ENCODE measurements at places on chromosomes 3 and 15.

- no peak for DNase-seq
These were observed 13.0 kb downstream of the IRAK2 start for GRCh38 chr3:10177737-10178136.

DNA sequence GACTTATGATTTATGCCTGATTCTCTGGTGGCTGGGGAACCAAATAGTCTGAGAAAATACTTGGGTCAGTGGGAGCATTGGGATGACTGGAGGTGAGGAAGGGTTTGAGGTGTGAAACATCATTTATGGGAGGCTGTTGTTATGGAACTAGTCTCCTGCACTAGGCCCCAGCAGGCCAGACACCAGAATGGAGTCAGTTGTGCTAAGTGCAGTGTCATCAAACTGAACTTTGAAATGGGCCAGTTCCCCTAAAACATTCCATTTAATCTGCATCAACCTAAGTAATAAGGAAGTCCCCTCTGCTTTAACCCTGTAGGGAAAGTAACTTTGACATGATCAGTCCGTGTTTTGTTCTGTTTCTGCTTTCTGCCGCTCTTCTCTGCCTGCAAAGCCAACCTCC lies 44.9 kb upstream of the KLHL25 start:
- no peak for DNase-seq

GRCh38 chr3:9682096-9682495 lies 21.5 kb upstream of the CPNE9 start:
- no peak for DNase-seq

DNA sequence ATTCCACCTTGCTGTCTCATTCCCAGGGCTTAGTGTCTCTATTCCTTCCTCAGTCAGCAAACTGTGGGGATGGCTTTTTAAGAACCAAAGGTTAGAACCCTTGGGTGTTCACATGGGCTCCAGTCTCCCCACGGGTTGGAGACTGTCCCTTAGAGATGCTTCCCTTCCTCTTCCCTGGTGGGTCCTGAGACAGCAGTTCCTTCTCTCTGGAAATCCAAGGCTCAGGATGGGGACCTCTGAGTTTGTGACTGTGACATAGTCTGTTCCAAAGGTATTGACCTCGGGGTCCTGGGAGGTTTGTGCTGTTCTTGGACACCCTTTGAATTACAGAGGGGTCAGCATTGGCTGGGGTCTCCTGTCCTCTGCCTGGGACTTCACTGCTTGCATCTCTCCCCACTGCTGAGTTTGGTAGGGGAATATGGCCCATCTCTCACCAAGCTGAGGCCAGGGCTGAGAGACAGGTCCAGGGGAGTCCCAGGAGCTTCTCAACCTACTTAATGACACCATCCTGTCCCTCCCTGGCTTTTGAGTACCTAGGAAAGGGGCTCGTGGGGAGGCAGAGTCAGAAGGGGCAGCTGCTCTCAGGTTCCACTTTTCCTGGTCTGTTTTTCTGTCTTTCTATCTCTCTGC lies 1.5 kb downstream of the GRM2 start:
- no peak for DNase-seq

GRCh38 chr3:174202561-174202960 lies 656.6 kb upstream of the NAALADL2 start:
- no peak for DNase-seq

- no peak for DNase-seq
These were observed 15.4 kb upstream of the CX3CR1 start for GRCh38 chr3:39295184-39295775.

DNA sequence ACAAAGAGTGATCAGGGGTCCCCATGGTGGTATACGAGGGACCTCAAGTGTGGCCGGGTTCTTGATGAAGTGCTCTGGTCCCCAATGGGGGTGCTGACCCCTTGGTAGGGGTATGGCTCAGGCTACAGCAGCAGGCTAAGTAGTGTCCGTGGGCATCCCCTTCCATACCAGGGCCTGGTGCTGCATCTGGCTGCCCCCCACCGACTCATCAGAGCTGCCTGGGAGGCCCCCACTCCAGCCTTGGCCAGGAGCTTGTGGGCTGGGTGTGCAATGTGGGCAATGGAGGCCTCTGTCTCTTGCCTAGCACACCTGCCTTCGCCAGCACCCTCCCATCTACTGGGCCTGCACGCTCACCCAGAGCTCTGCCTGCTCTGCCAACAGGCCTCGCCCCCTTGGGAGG lies 59.0 kb upstream of the SEC13 start:
- DNase-seq = no peak

GRCh38 chr3:196867155-196867506 lies 589 bp upstream of the SENP5 start:
- no peak for DNase-seq

- peak; percentile 31 for DNase-seq
These were observed 46.9 kb upstream of the NEDD4 start for GRCh38 chr15:56040081-56041035.

GRCh38 chr3:143595456-143596077 lies 252.7 kb downstream of the SLC9A9 start:
- no peak for DNase-seq

GRCh38 chr3:7393944-7394605 lies 533.2 kb downstream of the GRM7 start:
- no peak for DNase-seq

- no peak for DNase-seq
These were observed 46.0 kb downstream of the MGLL start for GRCh38 chr3:127776347-127776746.

- DNase-seq = no peak
These were observed 74.8 kb upstream of the NTRK3 start for GRCh38 chr15:88331291-88331690.

DNA sequence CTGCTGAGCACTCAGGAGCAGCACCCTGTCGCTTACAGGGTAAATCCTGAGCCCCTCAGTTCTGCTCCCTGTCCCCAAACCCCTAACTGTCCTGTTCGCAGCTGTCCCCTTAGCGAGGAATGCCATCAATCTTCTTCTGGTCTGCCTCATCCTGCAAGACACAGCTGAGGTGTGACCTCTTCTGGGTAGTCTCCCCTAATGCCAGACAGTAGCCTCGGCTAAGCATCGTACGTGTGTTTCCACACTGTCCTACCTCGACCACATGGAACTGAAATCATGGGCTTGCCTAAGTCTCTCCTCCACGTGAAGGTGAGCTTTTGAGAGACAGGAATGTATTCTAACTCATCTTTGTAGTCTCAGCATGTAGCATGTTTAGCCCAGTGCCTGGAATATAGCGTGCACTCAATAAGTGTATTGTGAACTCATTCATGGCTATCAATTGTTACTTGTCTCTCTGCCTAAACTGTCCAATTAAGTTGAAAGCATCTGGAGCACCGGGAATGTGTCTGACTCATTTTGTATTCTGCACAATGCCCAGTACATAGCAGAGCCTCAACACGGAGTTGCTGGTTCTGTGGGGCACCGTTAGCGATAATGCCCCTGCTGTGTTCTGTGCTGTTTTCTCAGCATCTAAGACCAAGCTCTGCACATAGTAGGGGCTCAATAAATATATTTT lies 90.2 kb downstream of the HES1 start:
- DNase-seq = no peak

DNA sequence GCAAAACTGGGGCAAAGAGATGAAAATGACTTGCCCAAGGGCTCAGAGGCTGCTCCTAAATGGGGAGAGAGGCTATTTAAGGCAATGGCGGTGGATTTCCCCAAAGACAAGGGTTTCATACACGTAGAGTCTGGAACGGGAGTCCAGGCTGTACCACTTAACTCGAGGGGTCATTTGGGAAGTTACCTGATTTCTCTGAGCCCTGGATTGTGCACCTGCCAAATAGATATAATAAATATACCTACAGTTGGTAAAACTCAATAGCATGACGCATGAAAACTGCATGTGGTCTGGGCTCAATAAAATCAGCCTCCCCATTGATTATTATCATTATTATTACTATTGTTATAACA lies 1.3 kb upstream of the ITPR1 start:
- DNase-seq = no peak

GRCh38 chr3:115099134-115099985 lies 47.7 kb downstream of the ZBTB20 start:
- DNase-seq = no peak

DNA sequence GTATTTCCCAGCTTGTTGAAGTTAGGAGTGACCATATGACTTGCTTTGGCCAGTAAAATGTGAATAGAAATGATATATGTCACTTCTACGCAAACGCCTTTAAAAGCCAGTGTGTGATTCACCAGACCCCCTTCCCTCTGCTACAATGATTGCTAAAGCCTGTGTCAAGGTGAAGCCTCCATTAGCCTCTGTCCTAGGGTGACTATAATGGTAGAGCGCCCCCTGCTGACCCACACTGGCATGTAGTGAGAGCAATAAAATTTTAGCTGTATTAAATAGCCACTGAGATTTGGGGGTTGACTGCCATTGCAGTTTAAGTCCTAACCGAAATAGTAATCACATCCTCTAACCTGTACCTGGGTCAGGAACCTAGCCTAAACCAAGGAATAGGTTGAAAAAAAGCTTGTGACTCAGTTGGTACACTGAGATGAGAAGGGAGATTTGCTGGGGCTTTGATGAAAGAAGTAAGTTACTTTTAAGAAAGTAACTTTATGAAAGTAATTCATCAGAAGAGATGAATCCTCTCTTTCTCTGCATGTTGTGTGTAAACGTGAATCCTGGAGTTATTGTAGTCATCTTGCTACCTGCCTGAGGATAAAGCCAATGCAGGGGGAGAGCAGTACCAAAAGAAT lies 52.6 kb downstream of the GTF2E1 start:
- DNase-seq = peak; percentile 93

- no peak for DNase-seq
These were observed 354.1 kb downstream of the ROBO2 start for GRCh38 chr3:77394046-77394445.

- no peak for DNase-seq
These were observed 4.4 kb upstream of the AVEN start for GRCh38 chr15:34043391-34043790.

DNA sequence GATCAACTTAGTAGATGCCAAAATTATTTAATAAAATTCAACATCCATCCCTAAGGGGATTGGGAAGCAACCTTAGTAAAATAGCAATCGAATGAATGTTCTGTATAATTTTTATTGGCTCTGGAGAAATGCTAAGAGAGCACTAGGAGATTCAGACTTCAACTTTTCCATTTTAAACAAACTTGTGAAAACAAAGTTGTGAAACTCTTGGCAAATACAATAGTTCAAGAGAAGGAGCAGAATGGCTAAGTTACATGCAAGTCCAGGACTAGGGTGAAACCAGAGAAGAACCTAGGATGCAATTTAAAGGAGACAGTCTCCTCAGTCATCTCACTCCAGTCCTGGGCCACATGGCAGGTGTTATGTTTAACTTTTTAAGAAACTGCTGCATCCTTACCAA lies 16.7 kb upstream of the ZNF280D start:
- DNase-seq = no peak

GRCh38 chr3:58622892-58623291 lies 43.7 kb downstream of the FAM3D start:
- DNase-seq = no peak

DNA sequence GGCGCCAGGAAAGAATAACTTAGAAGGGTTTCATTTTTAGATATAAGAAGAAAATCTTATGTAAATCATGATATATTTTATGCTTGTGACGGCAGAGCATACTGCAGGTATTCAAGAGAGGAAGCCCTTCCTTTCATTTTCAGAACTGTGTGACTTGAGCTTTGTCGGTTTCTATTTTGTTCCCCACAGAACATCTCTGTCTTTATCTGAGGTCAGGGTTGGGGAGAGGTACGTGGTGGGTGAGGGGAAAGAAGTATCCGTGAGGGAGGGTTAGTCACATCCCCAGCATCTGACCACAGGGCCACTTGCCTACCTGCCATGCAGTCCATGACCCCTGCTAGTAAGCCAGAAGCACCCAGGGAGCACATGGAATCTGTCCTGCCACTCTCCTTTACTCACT lies 126.5 kb downstream of the DGKG start:
- DNase-seq = no peak

- DNase-seq = no peak
These were observed 220.7 kb downstream of the VPS13C start for GRCh38 chr15:61839546-61839945.

- no peak for DNase-seq
These were observed 144.1 kb upstream of the TPRG1 start for GRCh38 chr3:189027626-189028155.

GRCh38 chr15:39778021-39778420 lies 4.6 kb downstream of the FSIP1 start:
- no peak for DNase-seq

- no peak for DNase-seq
These were observed 331.2 kb upstream of the TBL1XR1 start for GRCh38 chr3:177528306-177529070.

- no peak for DNase-seq
These were observed 630.3 kb downstream of the NAALADL2 start for GRCh38 chr3:175489406-175489805.

DNA sequence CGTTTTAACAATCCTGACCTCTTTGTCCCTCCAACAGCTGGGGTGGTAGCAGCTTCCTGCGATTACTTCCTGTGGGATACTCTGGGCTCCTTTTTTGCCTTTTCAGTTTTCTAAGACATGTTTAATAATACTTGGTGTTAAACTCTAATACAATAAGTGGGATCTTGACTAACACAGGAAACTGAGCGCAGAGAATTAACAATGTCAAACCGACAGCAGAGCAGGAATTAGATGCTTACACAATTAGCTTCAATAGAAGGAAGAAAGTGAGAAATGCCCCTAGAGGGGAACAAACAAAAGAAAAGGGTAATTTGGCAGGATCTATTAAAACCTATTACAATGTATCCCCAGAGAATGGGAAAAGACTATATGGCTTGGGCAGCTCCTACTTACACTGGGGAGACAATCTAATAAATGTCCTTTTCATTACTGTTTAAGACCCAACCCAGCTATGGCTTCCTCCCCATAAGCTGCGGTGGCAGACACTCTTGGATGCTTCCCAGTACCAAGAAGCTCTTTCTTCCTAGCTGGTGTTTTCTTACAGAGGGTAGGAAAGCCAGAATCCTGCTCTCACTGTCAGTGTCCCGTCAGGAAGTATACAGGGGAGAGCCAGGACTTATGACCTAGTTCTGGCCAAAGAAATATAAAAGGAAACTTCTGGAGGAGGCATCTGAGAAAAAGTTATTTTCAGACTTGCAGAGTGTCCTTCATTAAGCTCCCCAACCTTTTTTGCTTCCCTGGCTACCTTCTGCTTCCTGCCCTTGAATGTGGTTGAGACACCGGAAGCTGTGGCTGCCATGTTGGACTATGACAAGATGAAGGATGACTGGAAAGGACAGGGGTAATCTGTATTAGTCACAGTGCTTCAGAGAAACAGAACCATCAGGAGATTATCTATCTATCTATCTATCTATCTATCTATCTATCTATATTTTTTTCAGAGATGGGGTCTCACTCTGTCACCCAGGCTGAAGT lies 194.1 kb upstream of the KBTBD8 start:
- DNase-seq = no peak

GRCh38 chr15:51866751-51867150 lies 37.3 kb downstream of the TMOD3 start:
- DNase-seq = no peak

DNA sequence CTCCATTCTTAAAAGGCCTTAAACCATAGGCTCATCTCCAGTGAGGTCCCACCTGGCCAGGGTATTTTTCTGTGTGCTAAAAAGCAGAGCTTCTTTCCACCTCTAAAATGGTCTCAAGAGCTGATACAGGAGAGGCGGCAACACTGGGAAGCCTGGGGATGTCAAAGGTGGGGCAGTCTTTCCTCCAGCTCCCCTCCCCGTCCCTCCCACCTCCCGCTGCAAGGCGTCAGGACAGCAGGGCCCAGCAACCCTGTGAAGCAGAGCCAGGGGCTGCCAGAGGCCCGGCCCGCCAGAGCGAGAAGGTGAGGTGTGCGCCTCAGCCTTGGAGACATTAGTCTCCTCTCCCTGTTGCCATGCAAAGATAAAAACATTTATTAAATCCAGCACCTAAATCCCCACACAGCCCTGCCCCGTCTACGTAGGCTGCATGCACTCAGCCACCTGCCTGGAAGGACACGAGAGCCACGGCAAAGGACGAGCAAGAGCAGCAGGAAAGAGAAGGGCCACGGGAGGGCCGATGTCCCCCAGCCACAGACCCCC lies 75.6 kb downstream of the FAM174B start:
- no peak for DNase-seq

All from CD8-positive, alpha-beta T cell (primary cell).